ENCODE measurements at places on chromosomes 6 and 20. TPM values are rescaled to one million over a fixed set of nuclear protein-coding genes. Genes with fewer than 3 reads are reported as not detected.

Gene E2F1
- 3.9 TPM for total RNA-seq

Gene MLIP
- not detected for total RNA-seq

Gene DUSP15
- 0.80 TPM for total RNA-seq

Gene MAP1LC3A
- total RNA-seq, result 51.6 TPM

Gene SERPINB6
- total RNA-seq, result 160 TPM

Data from lower lobe of right lung (tissue), 2 donors.